ENCODE measurements at places on chromosomes 12 and 14.

DNA sequence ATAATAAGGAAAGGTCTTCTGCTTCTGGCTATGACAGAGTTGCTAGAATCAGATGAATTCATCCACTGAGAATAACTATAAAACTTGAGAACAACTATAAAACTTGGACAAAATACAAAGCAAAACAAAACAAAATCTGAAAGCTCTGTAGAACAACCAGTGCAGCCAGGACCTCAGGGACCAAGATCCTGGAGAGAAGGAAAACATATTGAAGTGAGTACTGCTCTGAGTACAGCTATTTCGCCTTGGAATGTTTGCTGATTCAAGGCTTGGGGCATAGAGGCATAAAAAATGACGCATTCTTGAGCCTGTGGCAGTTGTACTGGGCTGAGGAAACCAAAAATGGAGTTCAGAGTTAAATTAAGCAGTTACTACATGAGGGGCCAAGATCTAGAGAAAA lies 21.7 kb downstream of the FOXA1 start:
- DNase-seq, result no peak

- DNase-seq, result no peak
Observed at GRCh38 chr14:32136027-32136825, 59.1 kb downstream of the ARHGAP5 start.

GRCh38 chr12:53495903-53496751 lies 3.1 kb downstream of the MAP3K12 start:
- no peak for DNase-seq

GRCh38 chr12:18718462-18718861 lies 19.4 kb downstream of the PLCZ1 start:
- no peak for DNase-seq

DNA sequence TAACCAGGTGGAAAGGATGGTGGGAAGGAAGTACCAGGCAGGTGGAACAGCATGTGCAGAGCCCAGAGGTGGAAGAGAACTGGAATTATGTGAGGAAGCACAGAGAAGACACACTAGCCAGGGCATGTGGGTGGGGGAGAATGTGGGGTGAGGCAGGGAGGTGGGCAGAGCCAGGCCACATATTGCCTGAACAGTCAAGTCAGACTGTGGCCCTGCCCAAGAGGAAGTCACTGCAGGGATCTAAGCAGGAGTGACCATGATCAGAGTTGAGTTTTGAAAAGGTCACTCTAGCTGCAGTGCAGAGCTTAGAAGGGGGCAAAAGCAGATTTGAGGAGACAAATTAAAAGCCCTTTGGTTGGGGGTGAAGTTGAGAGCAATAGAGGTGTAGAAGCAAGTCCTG lies 114.0 kb upstream of the SLC38A2 start:
- no peak for DNase-seq

- no peak for DNase-seq
Observed at GRCh38 chr14:92670643-92671366, 77.6 kb downstream of the LGMN start.

- no peak for DNase-seq
Observed at GRCh38 chr12:59834659-59835474, 239.0 kb downstream of the SLC16A7 start.

- no peak for DNase-seq
Observed at GRCh38 chr14:90438841-90439240, 42.0 kb downstream of the CALM1 start.

- no peak for DNase-seq
Observed at GRCh38 chr12:61272441-61272840, 987.8 kb upstream of the USP15 start.

- no peak for DNase-seq
Observed at GRCh38 chr14:97046967-97047366, 249.8 kb downstream of the VRK1 start.

GRCh38 chr12:67002720-67003119 lies 266.4 kb upstream of the CAND1 start:
- DNase-seq, result no peak

DNA sequence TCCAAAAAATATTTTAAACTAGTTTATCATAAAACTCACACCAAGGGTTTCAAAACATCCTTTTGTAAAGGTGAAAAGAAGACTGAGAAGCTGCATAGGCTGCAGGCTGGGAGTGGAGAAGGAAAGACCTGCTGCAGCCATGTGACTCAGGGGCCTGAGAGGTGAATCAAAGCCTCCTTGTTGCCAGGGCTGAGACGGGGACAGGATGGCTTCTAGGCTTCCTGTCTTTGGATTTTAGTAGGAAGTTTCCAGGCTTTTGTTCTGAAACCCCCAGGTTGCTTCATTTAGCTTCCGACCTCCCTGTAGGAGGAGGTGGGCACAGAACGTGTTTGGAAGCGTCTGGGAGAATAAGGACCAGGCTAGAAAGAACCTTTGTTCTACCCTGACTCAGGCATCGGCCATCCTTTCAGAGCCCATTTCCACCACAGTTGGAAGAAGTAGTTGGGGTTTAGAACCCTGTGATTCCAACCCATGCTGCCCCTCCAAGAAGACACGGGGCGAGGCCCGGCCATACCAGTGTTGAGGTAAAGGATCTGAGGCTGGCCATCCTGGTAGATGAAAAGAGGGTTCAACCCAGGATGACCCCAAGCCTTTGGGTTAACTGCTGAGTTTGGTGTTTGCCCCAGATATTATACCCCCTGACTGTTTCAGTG lies 122.4 kb downstream of the SLC25A47 start:
- no peak for DNase-seq

- no peak for DNase-seq
Observed at GRCh38 chr14:63470962-63471793, 72.0 kb downstream of the PPP2R5E start.

- DNase-seq, result no peak
Observed at GRCh38 chr12:115934046-115934445, 343.4 kb downstream of the MED13L start.

DNA sequence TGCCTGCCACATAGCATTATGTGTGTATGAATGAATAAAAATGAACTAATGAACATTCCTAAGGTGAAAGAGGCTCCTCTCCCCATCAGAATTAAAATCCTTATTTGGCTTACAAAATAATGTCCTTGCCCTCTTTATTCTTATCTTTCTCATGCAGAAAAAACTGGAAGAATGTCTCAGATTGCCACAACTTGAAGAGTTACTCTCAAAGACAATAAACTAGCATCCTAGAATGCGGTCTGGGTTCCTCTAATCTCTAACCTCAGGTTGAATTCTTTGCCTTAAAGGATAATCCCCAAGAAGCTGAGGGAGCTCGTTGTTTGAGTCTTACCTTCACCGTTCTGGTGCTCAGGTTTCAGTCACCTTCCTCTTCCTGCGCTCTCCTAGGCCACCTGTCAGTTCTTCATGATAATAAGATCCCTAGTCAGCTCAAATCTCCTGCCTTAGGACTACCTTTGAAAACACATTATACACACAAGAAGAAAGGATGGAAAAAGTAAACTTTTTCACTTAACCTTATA lies 147.1 kb downstream of the PHLDA1 start:
- no peak for DNase-seq

DNA sequence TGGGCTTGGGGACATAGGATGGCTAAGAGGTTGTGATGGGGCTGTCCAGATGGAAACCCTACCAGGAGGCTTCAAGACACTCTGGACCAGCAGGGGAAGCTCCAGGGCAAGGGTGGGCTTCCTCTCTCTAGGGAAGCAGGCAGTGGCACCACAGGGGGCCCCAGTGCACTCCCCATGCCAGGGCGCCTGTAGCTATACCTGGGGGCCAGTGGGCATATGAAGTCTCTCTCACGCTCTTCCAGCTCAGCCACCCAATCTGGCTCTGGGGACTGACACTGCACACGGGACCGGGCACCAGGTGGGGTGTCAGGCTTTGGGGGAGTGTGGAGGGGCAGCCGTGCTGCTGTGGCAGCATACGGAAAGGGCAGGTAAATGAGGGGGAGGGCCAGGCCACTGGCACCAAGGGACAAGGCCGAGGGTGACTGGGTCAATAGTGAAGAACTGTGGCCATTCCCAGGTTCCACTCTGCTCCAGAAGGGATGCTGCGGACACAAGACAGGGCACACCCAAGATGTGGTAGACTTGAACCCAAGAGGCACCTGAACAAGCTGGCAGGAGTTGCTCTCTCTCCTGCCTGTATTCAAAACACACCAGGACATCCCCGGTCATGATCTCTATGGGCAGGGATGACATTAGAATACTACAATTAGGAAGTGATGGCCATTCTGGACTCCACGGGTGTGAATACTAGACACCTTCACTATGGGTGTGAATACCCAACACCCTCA lies 27.5 kb downstream of the RFLNA start:
- DNase-seq, result no peak

DNA sequence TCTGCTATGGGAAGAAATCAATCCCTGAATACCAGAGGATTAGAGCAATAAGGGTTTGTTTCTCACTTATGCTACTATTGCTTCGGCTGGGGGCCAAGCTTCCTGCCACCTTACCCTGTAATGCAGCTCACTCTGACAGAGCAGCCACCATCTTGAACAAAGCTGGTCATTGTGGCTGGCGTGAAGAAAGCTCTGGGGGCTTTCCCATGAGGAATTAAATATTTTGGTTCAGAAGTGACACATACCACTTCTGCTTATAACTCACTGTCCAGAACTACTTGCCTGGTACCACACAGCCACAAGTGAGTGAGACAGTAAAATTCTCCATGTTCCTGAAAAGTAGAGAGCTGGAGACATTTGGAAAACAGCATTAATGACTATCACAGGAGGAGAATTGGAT lies 82.6 kb downstream of the GALNT8 start:
- no peak for DNase-seq

GRCh38 chr12:126492181-126492580 lies 1426.9 kb downstream of the AACS start:
- DNase-seq, result no peak

DNA sequence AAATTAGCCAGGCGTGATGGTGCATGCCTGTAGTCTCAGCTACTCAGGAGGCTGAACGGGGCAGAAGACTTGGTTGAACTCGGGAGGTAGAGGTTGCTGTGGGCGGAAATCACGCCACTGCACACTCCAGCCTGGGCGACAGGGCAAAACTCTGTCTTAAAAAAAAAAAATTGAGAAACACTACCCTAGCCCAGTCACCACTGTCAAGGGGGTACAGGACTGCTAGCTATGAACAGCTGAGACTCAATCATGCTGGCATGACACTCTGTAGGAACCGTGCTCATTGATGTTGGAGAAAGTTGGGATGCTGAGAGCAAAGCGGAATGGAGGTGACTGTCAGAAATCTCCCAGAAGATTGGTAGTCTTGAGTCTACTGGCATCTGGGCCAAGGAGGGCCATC lies 58.2 kb upstream of the STON2 start:
- no peak for DNase-seq

DNA sequence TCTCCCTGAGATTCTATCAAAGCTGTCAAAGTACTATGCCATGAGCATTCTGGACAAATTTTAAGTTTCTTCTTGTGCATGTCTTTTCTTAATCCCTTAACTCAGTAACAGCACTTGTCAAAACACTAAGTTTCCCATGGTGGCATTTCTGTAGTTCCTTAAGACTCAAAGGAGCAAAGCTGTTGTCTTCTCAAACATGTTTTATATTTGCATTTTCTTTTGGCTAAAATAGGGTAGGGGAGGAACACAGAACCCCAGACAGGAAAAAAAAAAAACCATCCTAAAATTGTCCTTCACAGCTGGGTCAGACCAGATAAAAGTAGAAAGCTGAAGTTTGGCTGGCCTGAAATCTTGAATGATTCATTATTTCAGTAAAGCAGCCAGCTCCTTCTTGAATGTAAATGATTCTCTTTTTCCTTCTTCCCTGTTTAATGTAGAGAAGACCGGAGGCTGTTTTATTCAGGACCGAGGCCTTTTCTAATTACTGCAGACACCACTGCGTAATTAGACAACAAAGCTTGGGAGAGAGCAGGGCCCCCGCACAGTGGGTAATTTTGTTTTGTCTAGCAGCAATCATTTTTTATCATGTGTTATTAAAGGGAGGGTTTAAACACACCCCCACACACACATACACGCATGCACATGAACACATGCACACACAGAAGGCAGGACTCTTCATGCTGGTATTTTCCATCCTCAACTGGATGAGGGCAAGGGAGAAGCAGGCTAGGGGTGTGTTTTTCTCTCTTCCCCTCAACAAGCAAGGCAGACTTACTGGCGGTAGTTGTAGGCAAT lies 51.0 kb downstream of the PAH start:
- DNase-seq, result no peak

DNA sequence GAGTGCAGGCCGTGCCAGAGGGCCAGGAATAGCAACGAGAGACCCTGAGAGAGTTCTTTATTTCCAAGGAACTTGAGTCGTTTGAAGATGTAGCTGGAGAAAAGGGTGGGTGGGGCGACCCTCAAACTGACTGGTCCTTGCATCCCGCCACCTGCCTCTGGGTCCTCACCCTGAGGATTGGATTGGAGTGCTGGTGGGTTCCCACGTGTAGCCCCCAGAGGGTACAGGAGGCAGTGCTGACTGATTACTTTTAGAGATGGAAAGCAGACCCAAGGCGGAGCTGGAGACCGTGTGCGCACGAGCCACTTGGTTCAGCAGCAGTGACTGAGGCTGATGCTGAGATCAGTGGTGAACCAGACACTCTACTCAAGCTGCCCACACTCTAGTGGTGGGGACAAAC lies 6.9 kb downstream of the EMG1 start:
- DNase-seq, result no peak

DNA sequence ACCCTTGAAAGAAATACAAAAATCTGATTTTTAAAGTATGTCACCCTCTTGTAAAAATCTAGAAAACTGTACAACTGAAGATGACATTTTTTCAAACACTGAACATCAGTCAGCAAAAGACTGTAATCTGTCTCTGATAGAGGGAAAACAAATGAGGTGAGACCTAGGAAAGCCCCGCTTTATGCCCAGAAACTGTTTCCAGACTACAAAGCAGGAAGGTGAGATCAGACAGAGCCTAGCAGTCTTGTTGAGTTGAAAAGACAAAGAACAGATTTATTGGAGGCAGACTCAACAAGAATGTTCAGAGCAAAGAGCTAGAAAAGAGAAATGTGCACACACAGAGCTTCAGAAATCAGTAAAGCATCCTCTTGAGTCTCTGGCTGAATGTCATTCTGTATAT lies 873.6 kb downstream of the LRFN5 start:
- no peak for DNase-seq

- DNase-seq, result no peak
Observed at GRCh38 chr12:12804011-12804410, 9.1 kb upstream of the DDX47 start.

- no peak for DNase-seq
Observed at GRCh38 chr12:27936196-27936595, 36.3 kb downstream of the PTHLH start.

GRCh38 chr12:121871467-121871866 lies 12.8 kb upstream of the HPD start:
- no peak for DNase-seq

DNA sequence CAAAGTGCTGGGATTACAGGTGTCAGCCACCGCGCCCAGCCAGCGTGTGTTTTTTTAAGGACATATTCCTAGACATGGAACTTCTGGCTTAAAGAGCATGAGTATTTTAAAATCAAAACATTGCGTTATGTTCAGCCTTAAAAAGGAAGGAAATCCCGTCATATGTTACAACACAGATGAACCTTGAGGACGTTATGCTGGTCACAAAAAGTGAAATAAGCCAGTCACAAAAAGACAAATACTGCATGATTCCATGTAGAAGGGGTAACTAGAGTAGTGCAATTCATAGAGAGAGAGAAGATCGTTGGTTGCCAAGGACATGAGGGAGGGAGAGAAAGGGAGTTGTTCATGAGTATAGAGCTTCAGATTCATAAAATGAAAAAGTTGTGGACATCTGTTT lies 53.9 kb downstream of the ACACB start:
- DNase-seq, result no peak

- no peak for DNase-seq
Observed at GRCh38 chr12:66388517-66388916, 86.2 kb downstream of the HELB start.

Data from activated CD4-positive, alpha-beta T cell treated with anti-CD3 and anti-CD28 coated beads for 1 hour (primary cell).